ENCODE measurements at places on chromosomes 12 and 14. TPM values are rescaled to one million over a fixed set of nuclear protein-coding genes. Genes with fewer than 3 reads are reported as not detected.

ITGA5 gene
- 184 TPM for total RNA-seq

CYP27B1 gene
- total RNA-seq: 0.86 TPM

RASSF9 gene
- 0.67 TPM for total RNA-seq

ACSM4 gene
- total RNA-seq: not detected

DEPDC4 gene
- 0.72 TPM for total RNA-seq

RHOJ gene
- total RNA-seq: not detected

ARHGEF25 gene
- 6.3 TPM for total RNA-seq

TAS2R9 gene
- not detected for total RNA-seq

WNT5B gene
- total RNA-seq: 4.2 TPM

ABCC9 gene
- total RNA-seq: not detected

SYNE3 gene
- total RNA-seq: 0.17 TPM

TRIM9 gene
- 8.7 TPM for total RNA-seq

CRACR2A gene
- 1.2 TPM for total RNA-seq

MORN3 gene
- 0.33 TPM for total RNA-seq

TMEM132D gene
- total RNA-seq: not detected

TMPRSS12 gene
- not detected for total RNA-seq

RSRC2 gene
- 54.8 TPM for total RNA-seq

ANO4 gene
- total RNA-seq: 0.13 TPM

MYL6 gene
- 2,448 TPM for total RNA-seq

NEUROD4 gene
- total RNA-seq: not detected

C12orf75 gene
- total RNA-seq: 120 TPM

TOX4 gene
- total RNA-seq: 67.1 TPM

MDM1 gene
- 6.7 TPM for total RNA-seq

P2RX2 gene
- total RNA-seq: not detected

KLHL33 gene
- not detected for total RNA-seq

OTOGL gene
- not detected for total RNA-seq

SGPP1 gene
- total RNA-seq: 13.6 TPM

FAM222A gene
- total RNA-seq: 6.9 TPM

CYP46A1 gene
- total RNA-seq: 0.19 TPM

CFL2 gene
- 77.4 TPM for total RNA-seq

PTGER2 gene
- total RNA-seq: 1.9 TPM

SMIM41 gene
- total RNA-seq: not detected

TAS2R43 gene
- not detected for total RNA-seq

B4GALNT1 gene
- total RNA-seq: 51.6 TPM
